NCI-H526 (cell line): ENCODE measurements at places on chromosomes 12 and 14.

DNA sequence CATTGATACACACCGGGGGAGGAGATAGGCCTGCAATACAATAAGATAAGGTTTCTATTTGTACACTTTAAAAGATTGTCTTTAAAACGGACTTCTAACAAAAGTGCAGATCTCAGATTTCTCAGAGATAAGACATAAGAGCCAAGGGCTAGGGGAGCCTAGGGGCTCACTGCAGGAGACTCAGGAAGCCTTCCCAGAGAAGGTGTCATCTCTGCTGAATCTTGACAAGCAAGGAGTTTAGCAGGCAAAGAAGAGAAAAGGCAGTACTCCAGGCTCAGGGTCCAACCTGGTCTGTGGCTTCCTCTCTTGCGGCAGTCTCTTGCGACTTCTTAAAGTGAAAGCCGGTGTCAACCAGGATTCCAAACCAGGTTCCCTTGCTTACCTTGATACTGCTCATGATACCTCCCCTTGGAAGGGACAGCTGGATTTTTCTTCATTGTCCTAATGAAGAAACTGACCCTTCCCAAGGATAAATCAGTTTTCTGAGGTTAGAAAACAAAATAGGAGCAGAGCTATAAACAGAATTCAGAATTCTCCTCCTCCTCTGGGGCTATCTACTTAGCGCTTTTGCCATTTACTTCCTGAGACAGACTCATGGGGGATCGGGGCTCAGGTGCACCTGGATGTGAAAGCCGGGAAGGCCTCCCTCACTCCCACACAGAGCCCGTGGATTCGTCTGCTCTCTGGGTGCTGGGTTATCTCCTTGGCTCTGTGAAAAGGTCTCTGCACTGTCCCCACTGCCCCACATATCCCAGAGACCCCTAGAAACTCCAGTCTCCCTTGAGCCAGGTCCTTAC lies 1.7 kb upstream of the SCNN1A start:
- DNase-seq, result no peak

- DNase-seq, result no peak
These were observed 8.9 kb downstream of the MYH6 start for GRCh38 chr14:23399136-23399535.

GRCh38 chr14:93549595-93549994 lies 118.9 kb downstream of the UNC79 start:
- no peak for DNase-seq

DNA sequence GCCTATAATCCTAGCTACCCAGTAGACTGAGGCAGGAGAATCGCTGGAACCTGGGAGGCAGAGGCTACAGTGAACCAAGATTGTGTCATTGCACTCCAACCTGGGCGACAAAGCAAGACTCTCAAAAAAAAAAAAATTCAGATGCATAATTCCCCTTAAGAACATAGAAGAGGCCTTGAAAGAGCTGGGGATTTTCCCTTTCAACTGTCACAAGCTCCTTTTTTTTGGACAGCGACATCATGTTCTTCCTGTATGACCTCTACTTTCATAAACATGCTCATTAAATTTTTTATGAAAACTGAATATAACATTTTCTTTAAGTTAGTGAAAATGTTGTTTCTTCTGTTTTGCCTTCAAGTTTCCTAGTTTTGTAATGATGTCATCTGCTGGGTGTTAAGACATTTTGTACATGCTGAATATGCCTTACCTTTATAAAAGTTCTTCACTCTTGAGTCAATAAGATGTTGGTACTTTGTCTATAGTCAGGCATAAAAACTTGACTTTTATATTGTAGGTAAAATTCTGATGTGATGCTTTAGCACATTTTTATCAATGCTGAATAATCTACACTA lies 76.0 kb downstream of the PTHLH start:
- no peak for DNase-seq

DNA sequence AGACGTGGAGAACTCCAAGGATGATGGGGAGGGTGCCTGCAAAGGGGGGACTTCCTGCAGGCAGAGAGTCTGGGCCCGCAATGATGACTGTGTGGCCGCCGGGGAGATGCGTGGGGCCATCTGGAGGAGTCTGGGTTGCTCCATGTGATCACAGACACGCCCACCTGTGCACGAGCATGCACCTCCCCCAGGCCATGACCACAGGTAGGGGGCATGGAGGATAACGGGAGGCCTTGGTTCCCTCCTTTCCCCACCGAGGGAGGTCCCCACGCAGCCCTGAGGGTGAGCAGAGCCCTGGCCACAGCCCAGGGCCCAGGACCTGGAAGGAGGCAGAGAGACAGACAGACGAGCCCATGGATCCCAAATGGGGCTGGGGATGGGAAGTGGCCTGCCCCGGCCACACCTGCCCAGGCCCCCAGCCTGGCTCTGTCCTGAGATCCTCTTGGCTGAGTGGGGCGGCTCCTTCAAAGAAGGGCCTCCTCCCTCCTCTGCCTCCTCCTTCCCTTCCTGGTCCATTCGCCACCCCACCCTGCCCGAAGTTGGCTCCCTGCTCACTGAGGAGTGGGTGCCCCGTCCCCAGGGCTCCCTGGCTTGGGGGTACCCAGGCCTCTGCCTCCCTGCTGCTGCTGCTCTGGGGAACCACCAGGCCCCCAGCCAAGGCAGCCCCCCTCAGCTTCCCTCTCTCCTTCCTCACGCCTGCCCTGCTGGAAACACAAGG lies 138.2 kb downstream of the CALM1 start:
- DNase-seq, result no peak

DNA sequence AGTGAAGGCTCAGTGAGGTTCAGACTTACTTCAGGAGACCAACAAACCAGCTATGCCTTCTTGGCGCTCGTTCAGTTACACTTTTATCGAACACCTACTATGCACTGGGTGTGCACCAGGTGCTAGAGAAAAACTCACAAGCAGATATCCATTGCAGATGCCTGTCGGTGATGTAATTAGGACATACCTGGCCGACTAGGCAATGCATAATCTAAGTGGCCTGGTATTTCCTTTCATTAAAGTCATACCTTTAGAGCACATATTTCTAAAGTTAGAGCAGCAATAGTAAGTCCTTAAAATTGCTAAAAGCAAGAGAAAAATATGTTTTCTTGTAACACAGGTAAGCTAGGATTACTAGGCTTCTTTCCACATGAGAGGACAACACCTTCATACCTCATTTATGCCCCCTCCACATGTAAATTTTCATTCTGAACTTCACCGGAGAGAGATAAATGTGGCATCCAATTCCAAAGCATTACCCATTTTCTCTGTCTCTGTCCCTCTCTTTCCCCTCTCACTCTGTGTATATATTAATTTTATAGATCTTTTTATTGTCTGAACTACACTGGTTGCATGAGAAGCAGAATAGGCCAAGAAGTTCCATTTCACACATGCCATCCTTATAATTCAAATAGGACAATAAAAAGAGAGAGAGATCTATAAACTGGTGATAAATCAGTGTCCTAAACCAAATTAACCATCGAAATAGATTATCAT lies 242.2 kb downstream of the SPTSSA start:
- no peak for DNase-seq

GRCh38 chr14:99703381-99703780 lies 19.3 kb downstream of the CYP46A1 start:
- no peak for DNase-seq

- no peak for DNase-seq
These were observed 44.7 kb upstream of the GALNT9 start for GRCh38 chr12:132373901-132374611.

- no peak for DNase-seq
These were observed 460.7 kb downstream of the NOVA1 start for GRCh38 chr14:26137161-26137560.

- no peak for DNase-seq
These were observed 381.8 kb downstream of the EGLN3 start for GRCh38 chr14:33568935-33569579.

GRCh38 chr14:51806026-51807023 lies 54.1 kb upstream of the GNG2 start:
- DNase-seq, result no peak

DNA sequence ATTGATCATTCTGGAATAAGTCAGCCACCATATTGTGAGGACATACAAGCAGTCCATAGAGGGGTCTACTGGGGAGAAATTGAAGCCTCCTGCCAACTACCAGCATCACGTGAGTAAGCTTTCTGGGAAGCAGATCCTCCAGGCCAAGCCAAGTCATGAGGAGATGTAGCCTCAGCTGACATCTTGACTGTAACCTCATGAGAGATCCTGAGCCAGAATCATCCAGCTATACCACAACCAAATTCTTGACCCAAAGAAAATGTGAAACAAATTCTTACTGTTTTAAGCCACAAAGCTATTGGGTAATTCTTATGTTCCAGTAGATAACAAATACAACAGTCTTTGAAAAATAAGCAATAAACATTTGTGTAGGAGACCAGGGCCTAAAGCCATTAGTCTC lies 479.4 kb upstream of the DCN start:
- DNase-seq, result no peak

DNA sequence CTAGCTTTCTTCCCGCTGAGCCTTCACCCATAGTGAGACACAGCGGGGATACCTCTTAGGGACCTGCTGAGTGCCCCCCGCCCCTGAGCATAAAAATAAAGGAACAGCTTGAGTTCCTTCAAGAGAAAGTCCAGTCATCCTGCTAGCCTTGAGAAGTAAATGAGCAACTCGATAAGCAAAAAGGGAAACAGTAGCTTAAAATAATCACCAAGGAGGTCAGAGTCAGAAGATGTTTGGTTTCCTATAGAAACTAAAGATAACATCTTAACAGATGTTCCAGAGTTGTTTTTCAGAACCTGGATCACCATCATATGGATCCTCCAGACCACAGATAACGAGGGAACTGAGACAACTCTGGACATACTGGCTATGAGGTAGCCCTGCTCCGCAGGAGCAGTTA lies 94.0 kb downstream of the BCAT1 start:
- no peak for DNase-seq

DNA sequence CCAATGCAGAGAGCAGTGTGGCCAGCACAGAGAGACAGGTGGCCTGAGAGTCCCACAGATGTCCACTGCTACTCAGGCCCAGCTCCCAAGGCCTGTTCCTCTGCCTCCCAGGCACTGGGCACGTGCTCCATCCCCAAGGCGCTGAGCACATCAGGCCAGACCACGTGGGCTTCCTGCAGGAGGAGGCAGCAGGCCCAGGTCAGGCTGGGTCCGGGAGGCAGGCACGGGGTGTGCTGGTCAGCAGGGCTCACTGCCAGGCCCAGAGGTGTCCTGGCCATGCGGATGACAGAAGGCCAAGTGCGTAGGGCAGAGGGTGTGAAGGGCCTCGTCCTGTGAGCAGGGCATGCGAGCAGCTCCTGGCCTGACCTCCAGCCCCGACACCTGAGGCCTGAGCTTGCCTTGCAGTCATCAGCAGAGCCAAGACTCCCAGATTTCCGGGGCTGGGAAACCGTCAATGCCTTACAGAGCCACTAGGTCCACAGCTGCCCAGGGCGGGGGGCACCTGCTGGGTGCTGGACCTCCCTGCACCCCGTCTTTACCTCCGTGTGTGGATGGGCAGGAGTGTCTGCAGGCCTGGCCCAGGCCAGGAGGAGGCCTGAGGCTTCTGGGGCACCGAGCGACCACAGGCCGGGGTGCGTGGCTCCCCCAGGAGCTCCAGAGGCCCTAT lies 14.9 kb downstream of the TRMT61A start:
- peak; percentile 43 for DNase-seq

- DNase-seq, result no peak
These were observed 34.0 kb downstream of the APAF1 start for GRCh38 chr12:98678946-98679610.

DNA sequence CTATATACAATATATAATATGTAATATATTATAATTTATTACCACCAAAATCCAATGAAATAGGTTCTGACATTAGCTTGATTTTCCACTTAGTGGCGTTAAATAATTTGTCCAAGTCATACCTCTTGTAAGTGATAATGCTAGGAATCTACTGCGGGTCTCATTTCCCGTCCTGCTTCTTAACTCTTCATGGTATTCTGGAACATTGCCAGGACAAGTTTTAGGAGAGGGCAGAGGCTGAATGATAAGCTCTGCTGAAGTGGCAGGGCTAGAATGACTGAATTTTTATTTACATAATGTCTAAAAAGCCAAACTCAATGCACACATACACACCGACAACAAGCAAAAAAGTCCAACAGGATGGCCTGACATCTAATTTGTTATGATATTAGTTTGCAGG lies 70.4 kb upstream of the PTPRQ start:
- no peak for DNase-seq

GRCh38 chr14:25803386-25804018 lies 753.6 kb upstream of the STXBP6 start:
- DNase-seq, result no peak

DNA sequence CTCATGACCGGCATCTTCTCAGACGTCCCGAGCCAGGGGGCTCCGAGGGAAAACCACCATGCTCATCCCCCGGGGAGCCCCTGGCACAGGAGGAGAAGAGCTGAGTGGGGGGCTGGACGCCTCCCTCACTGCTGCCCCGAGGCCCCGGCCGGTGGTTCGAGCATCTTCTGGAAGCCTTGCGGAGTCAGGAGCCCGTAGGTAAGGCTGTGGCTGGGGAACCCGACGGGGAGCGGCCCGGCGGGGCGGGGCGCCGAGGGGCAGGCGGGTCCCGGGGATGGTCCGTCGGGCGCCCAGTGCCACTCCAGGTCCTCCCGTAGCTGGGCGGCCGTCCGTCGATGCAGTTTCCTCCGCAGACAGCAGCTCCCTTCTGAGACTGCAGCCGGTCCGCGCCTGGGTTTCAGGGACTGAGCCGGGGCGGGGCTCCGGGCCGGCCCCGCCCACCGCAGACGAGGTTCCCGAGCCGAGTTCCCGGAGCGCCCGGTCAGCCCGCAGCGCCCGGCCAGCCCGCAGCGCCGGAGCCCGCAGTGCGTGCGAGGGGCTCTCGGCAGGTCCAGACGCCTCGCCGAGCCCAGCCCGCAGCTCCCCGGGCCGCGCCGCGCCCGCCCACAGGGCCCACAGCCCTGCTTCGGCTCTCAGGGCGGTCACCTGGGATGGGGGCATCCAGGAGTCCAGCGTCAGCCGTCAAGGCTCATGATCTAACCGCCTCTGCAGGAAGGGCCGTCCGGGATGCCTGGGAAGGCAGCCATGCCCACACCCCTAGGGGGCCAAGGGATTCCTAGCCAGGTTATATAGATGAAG lies at the start of gene PGF:
PGF (minus strand) TSS at position 369 of the 798 bp plus-strand sequence; CDS start at position 14, 355 bp downstream.
- DNase-seq, result no peak

- no peak for DNase-seq
These were observed 33.4 kb downstream of the POLE start for GRCh38 chr12:132653567-132654290.

GRCh38 chr12:31215518-31216232 lies 110.3 kb downstream of the SINHCAF start:
- DNase-seq, result no peak

DNA sequence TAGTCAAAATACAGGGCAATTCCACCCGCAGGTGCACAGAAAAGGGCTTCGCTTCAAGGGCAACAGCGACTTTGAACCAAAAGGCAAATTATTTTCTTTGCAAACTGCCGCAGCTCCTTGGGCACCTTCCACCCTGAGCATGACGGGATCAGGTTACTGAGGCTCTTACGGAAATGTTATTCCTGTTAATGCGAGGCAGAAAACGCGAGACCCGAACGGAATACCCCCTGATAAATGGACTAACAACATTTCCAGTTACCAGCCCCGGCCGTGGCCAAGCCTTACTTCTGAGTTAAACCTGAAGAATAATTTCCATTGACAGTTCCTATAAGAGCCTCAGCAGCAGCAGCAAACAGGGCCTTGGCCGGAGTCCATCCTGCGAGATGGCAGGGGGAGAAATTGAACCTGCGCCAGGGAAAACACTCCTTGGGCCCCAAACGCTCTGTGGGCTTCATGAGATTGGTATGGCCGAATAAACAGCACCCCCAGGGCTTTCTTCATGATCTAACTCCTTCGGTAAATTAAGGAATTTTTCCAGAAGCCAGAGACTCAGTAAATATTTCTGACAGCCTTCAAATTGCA lies 70.0 kb upstream of the DICER1 start:
- DNase-seq, result peak; percentile 86

GRCh38 chr14:104445086-104445485 lies 134.5 kb upstream of the C14orf180 start:
- DNase-seq, result no peak
